ENCODE measurements at places on chromosomes 2 and 18.

GRCh38 chr2:68368654-68369336, 3.7 kb downstream of the PLEK start:
- no peak for DNase-seq

DNA sequence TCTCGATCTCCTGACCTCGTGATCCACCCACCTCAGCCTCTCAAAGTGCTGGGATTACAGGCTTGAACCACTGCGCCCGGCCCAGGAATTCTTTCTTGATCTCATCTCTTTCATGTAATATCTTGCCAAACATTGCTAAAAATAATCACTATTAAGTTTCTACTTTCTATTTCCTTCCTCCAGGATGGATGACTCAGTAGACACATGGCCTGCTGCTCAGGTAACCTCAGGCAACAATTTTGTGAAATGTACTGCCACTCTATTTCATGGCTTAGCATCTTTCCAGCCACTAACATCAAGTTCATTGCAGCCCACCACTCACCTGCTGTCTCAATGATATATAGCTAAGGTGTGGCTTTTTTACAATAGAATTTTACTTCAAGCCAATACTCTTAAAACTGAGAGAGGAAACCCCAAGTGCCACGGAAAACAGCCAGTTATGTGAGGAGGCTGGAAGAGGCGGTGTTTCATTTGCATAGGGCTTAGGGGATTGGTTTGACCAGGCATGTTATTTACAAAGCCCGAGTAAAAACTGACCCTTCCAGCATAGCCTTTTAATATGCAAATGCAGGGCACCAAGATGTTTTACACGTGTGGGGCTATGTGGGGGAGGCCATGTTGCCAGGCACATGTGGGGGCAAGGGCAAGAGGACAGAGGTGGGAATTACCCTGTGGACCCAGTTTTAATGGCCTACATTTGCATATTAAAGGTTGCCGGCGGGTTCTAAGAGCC, 11.3 kb upstream of the SUMO1 start:
- DNase-seq = no peak

- no peak for DNase-seq
Measured at GRCh38 chr2:26523750-26524149, 45.8 kb upstream of the OTOF start.

DNA sequence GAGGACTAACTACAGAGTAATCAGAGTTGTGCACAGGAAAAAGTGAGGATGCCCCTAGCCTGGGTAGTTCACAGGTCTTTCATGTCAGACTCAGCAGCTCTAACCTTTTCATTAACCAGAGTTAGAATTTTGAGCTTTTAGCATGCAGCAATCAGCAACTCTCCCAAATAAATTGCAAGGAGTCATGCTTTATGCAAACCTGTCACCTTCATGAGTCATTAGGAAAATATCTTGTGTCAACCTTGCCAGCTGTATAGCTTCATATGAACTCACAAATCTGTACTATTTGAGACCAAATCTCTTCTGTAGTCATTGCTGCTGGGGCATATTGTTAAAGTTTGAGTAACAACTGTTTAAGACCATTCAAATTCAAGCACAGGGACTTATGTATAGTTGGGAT, 382.3 kb upstream of the NT5C1B start:
- DNase-seq = no peak

DNA sequence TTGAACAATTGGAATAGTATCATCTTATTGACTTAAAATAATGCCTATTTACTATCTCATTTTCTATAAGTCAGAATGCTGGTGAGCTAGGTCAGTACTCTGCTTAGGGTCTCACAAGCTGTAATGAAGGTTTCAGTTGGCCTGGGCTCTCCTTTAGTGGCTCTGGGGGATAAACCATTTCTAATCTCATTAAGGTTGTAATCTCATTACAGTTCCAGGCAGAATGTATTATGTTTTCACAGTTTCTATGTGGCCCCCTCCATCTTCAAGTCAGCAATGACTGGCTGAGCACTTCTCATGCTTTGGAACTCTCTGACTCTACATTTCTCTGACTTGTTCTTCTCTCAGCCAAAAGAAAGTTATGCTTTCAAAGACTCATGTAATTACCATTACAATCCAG, 163.1 kb downstream of the CCDC178 start:
- no peak for DNase-seq

- DNase-seq = no peak
Measured at GRCh38 chr18:74526488-74526887, 7.8 kb upstream of the CNDP1 start.

- no peak for DNase-seq
Measured at GRCh38 chr18:75131381-75132000, 77.4 kb downstream of the PTGR3 start.

DNA sequence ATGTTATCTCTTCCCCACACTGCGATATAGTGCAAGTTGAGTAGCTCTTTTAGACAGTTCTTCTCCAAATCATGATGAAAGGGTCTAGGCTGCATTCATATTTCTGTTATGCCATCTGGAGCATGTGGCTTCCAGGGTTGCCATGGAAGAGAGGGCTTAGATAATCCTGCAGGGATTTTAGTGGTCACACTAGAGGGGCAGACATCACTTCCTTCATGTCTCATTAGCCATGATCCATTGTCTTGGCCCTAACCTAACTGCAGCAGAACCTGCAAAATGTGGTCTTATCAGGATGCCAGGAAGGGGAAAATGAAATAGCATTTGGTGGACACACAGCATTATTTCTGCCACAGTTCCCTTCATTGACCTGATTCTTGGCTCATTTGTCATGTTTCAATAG, 83.1 kb downstream of the ADAM23 start:
- no peak for DNase-seq

DNA sequence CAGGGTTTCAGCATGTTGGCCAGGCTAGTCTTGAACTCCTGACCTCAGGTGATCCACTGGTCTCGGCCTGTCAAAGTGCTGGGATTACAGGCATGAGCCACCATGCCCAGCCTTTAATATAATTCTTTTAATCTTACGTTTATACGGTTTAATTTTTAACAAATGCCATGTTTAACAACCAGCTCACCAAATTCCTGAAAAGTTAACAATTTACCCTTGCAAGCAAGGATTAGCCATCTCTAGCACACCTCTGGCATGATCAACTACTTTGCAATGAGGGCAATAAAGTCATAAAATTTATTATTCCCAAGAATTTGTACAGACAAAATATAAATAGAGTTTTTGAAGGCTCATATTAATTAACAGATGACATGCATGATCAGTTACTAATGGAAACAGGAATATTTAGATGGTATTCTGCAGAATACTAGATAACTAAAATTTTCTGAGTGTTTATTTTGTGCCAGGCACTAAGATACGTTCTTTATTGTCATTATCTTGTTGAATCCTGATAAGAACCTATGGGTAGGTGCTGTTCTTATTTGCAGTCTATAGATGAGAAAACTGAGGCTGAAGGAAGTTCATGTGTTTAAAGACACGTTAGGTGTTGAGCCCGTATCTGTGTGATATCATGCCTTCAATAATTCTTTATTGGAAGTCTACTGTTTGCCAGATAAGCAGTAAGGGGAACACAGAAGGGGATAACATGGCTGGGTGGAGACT, 190.1 kb downstream of the CDCA7 start:
- no peak for DNase-seq

Measured in amniotic stem cell (primary cell).